ENCODE measurements at places on chromosomes 3 and 15.

GRCh38 chr3:25049304-25049703, 378.8 kb upstream of the RARB start:
- no peak for DNase-seq

DNA sequence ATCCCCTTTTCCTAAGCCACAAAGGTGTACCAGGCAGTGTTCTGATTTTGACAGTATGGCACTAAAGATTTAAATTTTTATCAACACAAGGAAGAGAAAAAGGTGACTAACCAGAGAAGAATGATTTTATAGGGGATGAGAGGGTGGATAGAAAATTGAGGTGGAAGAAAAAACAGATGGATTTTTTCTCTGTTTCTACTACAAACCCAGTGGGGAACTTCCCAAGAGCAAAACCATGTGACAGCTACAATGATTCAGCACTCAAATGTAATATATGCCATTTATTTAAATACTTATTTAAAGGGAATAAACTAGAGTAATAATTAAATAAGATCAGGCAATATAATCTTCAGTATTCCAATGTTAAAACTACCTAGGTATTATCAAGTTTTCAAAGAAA, 11.1 kb downstream of the DCUN1D1 start:
- DNase-seq = no peak

GRCh38 chr3:182567700-182568099, 225.6 kb upstream of the ATP11B start:
- DNase-seq = no peak

- DNase-seq = no peak
These were observed 60.4 kb downstream of the CCNL1 start for GRCh38 chr3:157099326-157100095.

- no peak for DNase-seq
These were observed 37.3 kb upstream of the CMTM7 start for GRCh38 chr3:32354362-32354778.
